Retina (tissue), 1 donor: ENCODE measurements at places on chromosomes 11 and 22.

DNA sequence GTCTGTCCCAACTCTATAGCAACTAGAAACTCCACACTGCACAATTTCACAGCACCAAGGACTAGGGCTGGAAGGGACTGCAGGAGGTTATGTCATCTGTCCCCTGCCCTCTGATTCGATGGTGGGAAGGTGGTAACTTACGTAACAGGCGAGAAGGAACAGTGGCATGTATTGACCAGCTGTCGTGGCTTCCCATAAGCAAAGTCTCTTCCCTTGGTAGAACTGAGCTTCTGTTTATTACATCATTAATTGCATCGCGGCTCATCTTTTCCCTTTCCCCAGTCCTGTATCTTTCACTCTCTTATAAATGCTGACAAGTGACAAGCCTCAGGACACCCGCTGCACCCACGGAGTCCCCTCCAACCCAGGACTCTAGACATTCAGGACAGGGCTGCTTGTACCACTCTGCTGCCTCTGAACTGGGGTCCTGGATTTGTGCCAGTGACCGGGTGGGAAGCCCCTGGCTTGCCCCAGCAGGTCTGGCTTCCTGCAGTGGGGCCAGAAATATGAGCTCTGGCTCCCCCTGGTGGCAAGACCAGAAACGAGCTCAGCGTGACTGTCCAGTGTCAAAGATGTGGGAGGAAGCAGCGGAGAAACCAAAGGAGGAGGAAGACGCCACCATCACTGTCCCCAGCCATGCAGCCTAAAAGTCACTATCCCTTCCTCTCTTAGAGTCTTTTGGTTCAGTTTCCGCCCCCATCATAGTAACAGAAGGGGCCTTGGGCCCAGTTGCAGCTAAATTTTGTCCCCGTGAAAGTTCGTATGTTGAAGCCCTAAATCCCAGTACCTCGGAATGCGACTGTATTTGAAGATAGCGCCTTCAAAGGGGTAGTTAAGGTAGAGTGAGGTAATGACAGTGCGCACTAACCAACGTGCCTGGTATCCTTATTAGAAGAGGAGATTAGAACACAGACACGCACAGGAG lies 84.5 kb downstream of the ISX start:
- peak; percentile 90 for DNase-seq

DNA sequence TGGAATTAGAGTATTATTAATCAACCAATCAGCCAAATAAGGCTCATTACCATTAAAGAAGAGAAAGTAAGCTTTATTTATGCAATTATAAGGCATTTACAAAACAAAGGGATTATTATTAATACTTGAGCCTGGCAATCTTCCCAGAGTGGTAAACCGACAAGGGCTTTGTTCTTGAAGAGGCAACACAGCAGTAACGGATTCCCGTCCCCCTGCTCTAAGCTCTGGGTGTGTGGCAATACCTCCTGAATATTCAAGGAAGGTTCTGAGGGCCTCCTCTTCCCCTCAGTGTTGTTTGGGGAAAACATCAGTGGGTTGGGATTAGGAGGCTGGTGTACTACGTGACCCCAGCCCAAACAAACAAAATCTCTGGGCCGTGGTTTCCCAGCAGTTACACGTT lies 176.5 kb downstream of the TENM4 start:
- DNase-seq: no peak

DNA sequence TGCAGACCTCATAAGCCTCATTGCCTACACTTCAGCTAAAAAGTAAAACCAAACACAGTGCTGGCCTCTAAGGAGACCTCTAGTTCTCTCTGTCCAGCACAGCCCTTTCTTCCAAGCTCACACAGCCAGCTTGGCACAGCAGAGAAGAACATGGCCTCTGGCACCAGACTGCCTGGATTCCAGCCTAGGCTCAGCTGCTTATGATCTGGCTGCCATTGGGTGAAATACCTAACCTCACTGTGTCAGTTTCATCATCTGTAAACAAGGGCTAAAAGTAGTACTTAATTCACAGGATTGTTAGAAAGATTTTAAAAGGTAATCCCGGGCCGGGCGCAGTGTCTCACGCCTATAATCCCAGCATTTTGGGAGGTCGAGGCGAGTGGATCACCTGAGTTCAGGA lies 9.9 kb upstream of the ACER3 start:
- DNase-seq: no peak

- DNase-seq: no peak
These were observed 15.2 kb upstream of the EIF3D start for GRCh38 chr22:36544107-36544620.

GRCh38 chr22:48352086-48352911 lies 1475.4 kb downstream of the BRD1 start:
- DNase-seq: no peak

GRCh38 chr11:47233989-47234668 lies 14.5 kb downstream of the ACP2 start:
- no peak for DNase-seq

- peak; percentile 53 for DNase-seq
These were observed 709 bp upstream of the KCNE3 start for GRCh38 chr11:74468058-74468457.

DNA sequence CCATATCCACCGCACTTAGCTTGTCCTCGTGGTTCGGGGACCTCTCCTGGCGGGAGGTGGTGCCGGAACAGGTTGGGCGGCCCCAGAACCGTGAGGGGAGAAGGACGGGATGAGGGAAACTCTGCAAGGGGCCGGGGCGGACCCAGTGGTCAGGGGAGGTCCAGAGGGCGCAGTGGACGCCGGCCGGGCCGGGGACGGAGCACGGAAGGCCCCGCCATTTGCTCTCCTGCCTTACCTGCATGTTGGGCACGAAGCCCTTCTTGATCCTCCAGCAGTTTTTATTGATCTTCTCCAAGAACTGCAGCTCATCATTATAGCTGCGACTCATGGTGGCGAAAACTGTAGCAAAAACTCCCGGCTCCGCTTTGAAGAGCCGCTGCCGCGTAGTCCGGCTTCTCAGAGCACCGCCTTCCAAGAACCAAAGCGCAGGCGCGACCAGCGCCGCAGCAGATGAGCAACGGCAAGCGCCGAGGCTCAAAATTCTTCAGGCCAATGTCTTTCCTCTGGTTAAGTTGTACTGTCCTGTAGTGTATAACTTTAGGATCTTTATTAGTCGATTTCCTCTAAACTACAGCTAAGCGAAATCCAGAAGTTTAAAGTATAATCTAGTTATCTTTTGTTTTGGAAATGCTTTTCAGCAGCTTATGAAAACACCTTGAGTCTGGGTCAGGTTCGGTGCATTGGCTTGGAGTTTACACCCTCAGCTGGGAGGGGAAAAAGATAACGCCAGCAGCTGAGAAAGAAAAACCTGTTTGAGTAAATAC lies at the start of gene RTCB:
TSS of gene RTCB (minus strand) at position 419 of the 764 bp plus-strand sequence. CDS start at position 328, 91 bp downstream.
- DNase-seq: peak; percentile 94
